ENCODE measurements at places on chromosomes 4 and X.

DNA sequence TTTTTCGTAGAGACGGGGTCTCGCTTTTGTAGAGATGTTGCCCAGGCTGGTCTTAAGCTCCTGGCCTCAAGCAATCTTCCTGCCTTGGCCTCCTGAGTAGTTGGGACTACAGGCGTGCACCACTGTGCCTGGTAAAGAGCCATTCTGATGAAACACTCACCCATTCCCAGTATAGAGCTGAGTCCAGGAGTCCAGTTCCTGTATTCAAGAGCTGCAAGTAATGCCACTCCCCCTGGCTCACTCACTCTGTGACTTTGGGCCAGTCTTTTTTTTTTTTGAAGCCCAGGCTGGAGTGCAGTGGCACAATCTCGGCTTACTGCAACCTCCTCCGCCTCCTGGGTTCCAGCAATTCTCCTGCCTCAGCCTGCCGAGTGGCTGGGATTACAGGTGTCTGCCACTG lies 3.5 kb downstream of the CCDC22 start:
- DNase-seq = no peak

DNA sequence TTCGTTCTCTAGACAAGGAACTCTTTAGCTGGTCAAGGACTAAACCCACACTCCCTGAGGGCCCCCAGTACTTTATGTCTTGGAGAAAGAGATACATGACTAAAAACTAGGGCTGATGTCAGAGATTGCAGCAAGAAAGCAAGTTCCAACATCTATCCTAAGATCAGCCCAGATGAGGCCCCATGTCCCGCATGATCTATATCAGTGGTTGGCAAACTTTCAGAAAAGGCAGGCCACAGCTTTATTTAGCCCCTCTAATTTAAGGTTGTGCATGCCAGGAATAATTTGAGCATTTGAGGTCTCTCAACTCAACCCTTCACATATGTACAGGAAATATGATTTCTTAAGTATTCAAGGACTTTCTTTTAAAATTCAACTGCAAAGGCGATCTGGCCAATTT lies 44.1 kb upstream of the FRMD7 start:
- DNase-seq = no peak

GRCh38 chr4:184193556-184194525 lies 23.8 kb downstream of the ENPP6 start:
- DNase-seq = no peak

- DNase-seq = no peak
These were observed 5.2 kb downstream of the KLF3 start for GRCh38 chr4:38669208-38669607.

DNA sequence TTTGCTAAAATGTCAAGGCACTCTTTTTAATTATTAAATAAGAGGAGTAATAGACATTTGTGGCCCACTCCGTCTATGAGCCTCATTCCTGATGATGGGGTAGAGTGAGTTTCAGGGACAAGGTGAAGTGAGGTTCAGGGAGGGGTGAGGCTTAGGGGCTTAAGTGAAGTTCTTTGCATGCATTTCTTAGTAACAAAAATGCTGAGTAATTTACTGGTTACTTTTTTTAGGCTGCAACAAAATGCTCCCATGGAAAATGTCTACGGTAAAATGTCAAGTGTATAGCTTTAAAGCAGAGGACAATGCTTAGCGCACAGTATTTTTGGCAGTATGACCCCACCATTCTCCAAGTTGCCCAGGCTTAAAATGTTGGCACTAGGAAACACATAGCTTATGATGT lies 2.0 kb upstream of the USO1 start:
- no peak for DNase-seq

DNA sequence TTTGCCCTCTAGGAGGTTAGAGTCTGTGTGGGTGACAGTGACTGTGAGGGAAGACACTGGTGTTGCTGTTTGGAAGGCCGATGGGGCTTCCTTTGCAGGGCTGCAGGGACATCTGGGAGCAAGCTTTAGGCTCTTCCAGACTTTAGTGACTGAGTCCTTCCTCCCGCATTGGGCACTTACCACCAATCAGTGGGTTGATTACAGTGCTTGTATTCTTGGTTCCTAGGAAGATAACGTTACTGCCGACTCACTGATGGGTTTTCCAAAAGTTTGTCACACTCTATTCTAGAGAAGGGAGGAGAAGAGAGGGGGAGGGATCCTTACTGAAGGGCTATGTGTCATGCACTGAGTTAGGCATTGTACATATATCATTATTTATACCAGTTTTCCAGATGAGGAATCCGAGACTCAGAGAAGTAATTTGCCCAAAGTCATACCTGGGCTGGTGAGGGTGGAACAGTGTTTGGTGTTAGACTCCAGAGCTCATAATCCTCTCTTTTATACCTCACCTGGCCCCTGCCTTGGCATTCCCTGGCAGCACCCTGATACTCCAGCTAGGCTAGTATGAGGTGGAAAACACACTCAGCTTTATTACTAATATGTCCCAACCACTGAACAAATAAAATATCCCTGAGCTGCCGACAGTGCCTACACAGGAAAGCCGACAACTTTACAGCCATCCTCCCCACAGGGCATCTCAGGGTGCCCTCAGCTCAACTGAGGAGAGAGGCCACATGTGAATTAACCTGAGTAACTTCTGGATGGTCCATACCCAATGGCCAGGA lies 3.8 kb downstream of the CHST7 start:
- no peak for DNase-seq

DNA sequence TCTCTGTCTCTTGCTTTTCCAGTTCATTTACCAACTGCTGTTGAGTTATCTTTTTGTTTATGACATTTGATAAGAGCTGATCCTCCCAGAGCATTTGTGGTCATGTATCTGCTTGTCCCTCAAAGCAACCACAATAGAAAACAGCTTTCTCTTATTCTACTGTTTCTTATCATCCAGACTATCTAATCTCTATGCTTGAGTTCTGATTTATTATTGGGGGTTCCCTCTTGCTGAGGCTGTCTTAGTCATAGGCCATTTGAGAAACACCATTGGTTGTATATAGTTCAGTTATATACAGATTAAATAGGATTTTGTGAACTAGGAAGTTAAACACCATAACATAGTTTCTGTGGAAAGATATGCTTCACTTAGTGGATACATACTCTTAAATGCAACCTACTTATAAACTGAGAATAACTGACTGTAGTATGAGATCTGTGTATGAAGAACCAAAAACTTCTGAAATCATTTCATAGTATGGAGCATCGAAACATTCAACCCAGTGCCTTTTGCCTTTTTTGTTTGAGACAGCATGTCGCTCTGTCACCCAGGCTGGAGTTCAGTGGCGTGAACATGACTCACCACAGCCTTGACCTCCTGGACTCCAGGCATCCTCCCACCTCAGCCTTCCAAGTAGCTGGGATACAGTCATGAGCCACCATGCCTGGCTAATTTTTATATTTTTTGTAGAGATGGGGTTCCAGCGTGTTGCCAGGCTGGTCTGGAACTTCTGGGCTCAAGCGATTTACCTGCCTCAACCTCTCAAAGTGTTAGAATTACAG lies 75.8 kb downstream of the STIM2 start:
- no peak for DNase-seq

Measured in activated T-cell treated with anti-CD3 and anti-CD28 coated beads, Interleukin-2, amount 50 U/mL, for 1 hour (primary cell).